ENCODE measurements at places on chromosomes 7 and 10.

DNA sequence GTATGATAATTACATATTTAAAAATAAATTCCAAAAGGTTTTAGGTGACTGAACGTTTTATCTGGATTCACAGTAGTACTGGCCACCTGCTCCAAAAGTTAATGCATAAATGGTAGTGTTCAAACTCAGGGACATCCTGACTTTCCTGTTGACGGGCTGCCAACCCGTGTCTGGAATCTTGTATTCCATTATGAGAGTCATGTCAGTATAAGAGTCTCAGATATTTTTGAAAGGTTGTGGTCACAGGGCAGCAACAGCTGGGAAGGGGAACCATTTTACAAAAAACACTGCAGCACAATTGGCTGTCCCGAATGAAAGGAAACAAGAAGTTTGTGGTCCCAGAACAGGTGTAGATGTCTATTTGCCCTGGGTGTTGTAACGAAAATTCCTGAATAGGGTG is 2.8 kb downstream of the TDRD1 start:
- no peak for DNase-seq

DNA sequence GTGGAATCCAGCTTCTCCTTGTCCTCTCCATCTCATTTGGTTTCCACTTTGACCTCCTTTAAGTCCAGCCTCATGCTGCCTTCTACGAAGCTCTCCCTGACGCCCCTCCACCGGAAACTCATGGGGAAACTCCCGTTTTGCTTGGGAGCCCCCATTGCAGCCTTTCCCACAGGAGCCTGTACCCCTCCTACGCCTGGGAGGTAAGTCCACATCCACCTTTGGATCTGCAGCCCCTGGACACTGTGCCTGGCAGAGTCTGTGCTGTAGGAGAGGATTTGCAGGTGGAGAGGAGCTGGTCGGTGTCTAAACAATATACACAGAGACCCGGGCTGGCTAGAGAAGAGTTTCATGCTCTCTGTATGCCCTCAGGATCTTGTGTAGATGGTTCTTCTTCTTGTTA is 296.1 kb downstream of the GLRX3 start:
- DNase-seq: no peak

- no peak for DNase-seq
Measured at GRCh38 chr7:50261593-50261992, 42.9 kb upstream of the IKZF1 start.

- DNase-seq: peak; percentile 66
Measured at GRCh38 chr7:517774-518629, 1.6 kb downstream of the PDGFA start.

- DNase-seq: peak; percentile 8
Measured at GRCh38 chr7:26449175-26450165, 157.8 kb downstream of the SNX10 start.
